ENCODE measurements at places on chromosomes 12 and 14.

GRCh38 chr12:111078731-111079130 is 158.4 kb upstream of the MYL2 start:
- no peak for DNase-seq

DNA sequence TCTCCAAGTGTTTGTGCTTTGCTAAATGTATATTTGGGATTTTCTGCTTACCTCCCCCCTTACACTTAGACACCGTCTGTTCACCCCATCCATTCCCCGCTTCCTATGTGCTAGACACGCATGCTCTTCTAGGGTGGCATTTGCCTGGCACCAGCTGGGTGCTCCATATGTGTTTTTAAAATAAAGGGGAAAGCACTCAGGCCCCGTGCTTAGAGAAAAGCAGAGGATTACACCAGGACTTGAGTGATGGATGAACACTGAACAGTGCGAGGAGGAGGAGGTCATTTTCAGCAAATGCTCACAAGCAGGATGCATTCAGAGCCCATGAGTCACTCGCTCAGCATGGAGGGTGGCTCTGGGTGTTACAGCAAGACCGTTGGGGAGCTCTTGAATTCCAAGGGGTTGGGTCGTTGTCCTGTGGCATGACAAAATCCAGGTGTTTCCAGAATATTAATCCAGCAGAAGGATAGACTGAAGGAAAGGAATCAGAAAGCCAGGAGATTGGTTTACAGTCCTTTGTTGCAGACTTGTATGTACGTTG is 2.9 kb upstream of the BDKRB1 start:
- DNase-seq = peak; percentile 100

DNA sequence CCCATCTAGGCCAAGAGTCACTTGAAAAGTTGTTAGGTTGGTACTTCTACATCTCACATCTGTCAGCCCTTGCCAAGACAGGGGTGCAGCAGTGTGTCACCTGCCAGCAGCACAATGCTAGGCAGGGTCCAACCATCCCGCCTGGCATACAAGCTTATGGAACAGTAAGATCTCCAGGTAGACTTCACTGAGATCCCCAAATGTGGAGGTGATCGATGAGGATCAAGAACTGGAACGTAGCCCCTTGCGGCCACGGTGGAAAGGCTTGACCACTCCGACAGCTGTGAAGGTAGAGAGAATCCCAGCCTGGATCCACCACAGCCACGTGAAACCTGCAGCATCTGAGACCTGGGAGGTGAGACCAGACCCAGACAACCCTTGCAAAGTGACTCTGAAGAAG is 696.0 kb upstream of the LMO3 start:
- no peak for DNase-seq

DNA sequence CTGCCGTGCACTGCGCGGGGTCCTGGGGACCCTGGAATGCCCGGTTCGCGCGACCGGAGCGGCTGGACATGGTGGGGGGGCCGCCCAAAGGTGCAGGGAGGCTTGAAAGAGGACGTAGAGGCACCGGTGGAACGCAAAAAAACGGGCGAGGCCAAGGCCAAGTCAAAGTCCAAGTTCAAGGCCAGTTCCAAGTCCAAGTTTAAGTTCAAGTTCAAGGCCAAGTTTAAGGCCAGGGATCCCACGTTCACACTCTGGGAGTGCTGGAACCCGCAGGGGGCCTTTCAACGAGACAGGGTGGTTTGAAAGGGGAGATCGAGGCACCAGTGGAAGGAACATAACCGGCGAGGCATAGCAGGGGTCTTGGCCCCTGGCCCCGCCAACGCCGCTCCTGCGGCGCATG is 317.6 kb downstream of the ALG10 start:
- no peak for DNase-seq

- no peak for DNase-seq
Measured at GRCh38 chr12:43255522-43256111, 296.4 kb downstream of the ADAMTS20 start.

GRCh38 chr12:131391399-131391798 is 319.5 kb upstream of the SFSWAP start:
- DNase-seq = no peak

GRCh38 chr12:131105736-131106348 is 152.1 kb downstream of the ADGRD1 start:
- no peak for DNase-seq

DNA sequence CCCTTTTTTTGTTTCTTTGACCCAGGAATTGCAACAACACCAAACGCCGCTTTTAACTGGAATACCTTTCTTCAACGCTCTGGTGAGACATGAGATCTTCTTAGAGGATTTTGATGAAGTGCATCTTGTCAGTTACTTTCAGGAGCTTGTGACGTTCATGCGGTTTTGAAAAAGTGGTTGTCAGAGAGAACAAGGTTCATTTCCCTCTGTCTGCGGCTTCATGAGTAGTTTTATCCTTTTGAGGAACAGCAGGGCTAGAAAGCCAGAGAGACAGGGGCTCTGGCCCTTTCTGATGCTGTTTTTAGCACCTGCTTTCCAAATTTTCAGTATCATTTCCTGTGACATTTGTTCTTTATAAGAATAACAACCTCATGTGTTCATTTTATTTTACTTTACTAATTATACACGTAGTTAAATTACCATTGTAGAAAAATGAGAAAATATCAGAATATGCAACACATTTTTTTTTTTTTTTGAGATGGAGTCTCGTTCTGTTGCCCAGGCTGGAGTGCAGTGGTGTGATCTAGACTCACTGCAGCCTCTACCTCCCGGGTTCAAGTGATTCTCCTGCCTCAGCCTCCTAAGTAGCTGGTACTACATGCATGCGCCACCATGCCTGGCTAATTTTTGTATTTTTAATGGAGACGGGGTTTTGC is 61.8 kb downstream of the GLT1D1 start:
- DNase-seq = no peak

DNA sequence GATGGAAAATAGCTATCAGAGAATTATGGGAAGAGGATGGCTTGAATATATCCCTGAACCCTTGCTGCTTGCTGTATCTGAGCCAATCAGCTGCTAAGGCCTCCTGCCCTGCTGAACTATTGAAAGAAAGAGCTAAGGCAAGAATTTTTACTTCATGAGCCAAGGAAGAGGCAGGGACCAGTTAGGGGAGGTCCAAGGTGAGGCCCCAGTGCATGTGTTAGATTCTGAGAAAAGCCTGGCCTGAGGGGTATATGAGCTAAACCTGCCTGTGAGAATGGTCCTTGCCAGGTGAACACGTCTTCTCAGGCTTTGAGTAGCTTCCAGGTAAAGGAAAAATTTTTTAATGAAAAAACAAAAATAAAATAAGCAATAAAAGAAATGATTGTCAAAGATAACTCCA is 218.0 kb downstream of the SYT1 start:
- DNase-seq = no peak

DNA sequence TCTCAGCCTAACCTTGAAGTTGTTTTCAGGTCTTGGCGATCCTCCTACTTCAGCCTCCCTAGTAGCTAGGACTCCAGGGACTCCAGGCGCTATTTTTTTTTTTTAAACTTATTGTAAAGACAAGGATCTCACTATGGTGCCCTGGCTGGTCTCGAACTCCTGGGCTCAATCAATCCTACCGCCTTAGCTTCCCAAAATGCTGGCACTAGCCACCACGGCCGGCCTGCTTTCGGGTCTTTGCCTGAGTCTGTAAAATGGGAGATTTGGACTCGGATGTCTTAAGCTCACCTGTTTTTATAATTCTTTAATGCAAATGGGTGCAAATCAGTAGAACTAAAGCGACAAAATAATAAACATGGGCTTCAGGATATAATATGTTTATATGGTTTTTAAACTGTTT is 858 bp upstream of the SYT10 start:
- no peak for DNase-seq

DNA sequence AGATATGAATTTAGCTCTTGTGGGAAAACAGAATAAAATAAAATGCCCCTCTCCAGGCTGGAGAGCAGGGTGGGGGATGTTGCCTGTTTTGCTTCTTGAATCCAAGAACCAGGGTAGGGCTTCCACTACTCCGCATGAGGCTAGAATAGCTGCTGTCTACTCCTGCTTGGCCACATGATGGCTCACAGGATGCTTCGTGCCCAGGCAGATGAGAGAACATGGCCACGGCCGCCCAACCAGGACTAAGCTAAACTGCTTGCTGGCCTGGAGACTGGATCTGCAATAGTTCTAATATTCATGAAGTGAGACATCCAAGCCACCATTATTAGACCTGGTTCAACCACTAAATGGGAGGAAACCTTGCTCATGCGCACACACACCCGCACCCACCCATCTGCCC is 122.2 kb upstream of the METAP2 start:
- no peak for DNase-seq

DNA sequence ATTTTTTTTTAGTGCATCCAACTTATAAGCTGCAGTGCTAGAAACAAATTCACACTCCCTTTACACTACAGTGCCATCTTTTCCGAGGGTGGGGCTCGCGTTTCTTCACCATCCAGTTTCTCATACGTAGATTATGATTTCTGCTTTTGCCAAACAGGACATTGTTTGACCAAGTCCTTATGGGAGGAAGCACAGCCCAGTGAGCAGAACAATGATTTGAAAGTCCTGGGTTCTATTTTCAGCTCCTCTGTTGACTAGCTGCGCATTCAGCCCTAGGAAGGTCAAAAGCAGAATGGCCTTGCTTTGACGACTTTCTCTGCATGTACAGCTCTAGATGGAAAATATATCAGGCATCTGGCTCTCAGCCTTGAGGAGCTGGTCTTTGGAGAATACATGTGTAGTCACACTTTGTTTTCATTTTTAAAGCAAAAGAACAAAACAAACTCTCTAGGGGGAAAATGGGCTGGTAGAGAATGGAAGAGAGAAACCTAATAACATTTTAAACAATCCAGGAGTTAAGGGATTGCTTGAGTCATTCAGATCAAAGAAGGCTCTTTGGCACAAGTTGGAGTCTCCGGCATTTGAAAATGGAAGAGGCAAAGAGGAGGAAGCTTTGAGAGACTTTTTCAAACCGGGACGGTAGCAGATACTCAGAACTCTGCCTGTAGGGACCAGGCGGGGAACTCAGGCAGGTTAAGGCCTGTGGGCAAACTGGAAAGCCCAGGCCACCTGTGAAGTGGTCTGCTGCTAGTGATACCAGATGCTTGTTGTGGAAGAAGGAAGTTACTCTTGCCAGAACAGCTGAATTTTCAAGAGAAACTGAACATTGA is 257.3 kb upstream of the PLEKHG7 start:
- DNase-seq = no peak

GRCh38 chr12:71460850-71461609 is 21.4 kb downstream of the LGR5 start:
- no peak for DNase-seq

GRCh38 chr12:110280392-110280778 is 662 bp upstream of the ATP2A2 start:
- DNase-seq = no peak

DNA sequence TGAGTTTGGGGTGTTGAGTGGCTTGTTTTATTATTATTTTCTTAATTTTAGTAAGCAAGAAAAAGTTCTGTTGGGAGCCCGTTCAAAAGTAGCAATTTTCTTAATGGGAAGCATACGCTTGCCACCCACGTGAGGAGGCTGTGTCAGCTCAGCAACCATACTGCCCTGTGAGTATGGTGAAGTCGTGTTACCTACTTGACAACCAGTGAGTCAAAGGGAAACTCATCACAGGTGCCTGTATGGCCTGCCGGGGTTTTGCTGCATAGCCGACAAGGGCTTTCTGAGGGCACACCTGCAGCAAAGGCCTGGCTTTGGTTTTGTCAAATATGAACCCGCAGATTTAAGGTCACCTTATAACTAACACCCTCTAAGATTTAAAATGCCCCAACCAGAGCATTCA is 31.1 kb downstream of the PITPNM2 start:
- DNase-seq = no peak

DNA sequence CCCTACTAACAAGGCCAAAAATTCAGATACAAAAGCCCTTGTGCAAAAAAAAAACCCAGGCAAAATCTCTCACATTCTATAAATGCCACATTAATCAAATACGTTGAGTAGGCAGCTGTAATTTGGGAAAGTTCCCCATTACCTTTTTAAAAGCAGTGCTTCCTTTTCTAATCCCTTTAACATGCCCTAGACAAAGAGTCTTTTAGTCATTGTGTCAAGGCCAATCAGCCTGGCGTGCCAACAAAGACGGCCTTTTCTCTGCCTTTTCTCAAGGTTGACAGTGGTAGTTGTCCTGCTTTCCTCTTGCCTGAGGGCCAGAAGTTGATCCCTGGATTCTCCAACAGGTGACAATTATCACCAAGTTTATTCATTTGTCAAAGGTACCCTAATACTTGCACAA is 62.5 kb upstream of the METAP2 start:
- no peak for DNase-seq

DNA sequence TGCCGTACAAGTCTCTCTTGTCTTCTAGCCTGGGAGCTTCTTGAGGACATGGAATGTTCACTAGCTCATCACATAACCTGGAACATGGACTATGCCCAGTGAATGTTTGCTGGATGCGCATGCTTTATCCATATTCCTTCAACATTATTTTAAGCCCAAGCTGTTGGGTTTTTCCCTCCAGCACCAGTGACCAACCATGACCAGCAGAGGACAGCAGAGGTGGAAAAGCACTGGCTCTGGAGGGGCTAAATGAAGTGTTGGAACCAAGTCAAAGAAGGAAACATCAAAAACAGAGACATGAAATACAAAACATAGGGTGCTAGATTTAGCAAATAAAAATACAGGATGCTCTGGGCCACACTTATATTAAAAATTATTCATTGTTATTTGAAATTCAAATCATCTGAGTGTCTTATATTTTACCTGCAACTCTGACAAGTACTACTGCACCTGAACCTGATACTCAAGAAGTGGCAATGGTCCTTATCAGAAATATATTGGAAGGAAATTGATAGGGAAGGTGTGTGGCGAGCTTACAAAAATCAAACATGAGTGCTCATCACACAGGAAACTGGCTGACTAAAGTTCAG is 23.1 kb upstream of the HELB start:
- DNase-seq = peak; percentile 23

DNA sequence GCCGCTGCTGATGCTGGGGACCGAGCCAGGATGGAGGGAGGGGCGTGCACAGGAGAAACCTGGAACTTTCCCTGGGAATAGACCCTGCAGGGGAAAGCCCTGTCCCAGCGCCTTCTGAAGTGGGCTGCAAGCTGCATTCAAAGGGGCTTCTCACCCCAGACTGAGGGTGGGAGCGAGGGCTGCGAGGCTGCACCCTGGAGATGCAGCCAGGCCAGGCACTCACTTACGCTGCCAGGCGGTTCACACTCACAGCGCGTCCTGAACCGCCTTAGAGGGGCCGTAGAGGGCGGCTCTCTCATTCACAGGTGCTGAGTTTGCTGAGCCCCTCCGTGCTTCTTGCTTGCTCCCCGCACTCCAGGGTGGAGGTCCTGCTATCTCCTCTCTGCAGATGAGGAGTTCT is 208.5 kb upstream of the C14orf180 start:
- DNase-seq = no peak

GRCh38 chr14:92534932-92535643 is 21.5 kb downstream of the RIN3 start:
- DNase-seq = no peak

- no peak for DNase-seq
Measured at GRCh38 chr14:34642595-34642994, 12.6 kb upstream of the SNX6 start.

DNA sequence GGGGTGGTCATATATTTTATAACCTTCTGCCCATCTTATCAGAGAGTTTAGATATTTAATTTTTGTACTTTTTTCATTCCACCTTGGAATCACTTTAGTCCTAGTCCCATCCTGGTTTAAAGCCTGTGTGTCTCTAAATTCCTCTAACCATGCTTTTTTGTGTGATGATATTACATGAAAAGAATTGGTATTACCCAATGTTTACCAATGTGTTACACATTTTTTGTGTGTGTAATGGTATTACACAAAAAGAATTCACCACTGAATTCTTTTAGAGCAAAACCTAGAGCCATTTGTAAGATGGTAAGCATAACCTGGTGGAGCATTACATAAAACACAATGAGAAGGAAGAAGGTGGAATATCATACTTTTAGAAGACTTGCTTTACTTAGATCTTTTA is 77.5 kb downstream of the FAR2 start:
- peak; percentile 36 for DNase-seq

- DNase-seq = peak; percentile 46
Measured at GRCh38 chr12:124386661-124387527, 92.0 kb downstream of the RFLNA start.

Data from amniotic epithelial cell (primary cell).